Stimulated activated CD8-positive, alpha-beta memory T cell treated with anti-CD3 and anti-CD28 coated beads, Interleukin-15, amount 100 ng/mL, for 4 hours (primary cell): ENCODE measurements at places on chromosomes 3 and 15.

- no peak for DNase-seq
Measured at GRCh38 chr15:66498501-66499386, 1.2 kb upstream of the SNAPC5 start.

DNA sequence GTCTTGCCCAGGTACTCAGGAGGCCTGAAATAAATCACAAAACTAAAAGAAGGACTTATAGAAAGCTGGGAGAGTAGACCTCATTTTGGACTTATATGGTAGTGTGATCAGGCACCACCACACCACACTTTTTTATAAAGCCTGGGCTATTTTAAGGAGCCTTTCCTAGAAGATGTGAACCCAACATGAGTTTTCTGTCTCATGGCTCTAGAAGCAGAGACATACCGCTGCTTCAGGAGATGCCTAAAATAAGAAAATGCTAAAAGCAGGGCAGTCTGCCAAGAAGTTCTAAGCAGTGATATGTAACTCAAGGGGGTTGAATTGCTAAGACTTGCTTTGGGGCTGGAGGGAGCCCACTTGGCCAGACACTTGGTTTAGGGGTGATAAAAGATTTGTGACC lies 49.6 kb downstream of the SUMF1 start:
- DNase-seq, result no peak

DNA sequence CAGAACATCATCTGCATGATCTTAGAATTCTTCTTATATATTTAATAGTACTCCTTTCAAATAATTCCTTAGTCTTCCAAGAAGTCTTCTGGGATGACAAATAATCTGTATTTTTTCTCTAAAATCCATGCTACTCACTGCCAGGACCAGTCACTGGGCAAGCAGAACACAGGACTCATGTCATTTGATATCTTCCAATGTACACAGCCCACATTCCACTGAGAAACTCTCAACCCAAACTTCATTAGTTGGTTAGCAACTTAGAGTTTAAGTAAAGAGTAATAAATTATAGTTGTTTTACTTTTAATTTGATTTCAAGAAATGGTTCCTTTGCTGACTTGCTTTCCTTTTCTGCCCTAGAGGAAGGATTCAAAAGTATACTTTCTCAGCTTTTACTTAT lies 317.0 kb downstream of the VGLL3 start:
- no peak for DNase-seq

- DNase-seq, result no peak
Measured at GRCh38 chr15:98395974-98396610, 252.2 kb upstream of the IGF1R start.

- no peak for DNase-seq
Measured at GRCh38 chr3:17062736-17063135, 178.0 kb downstream of the PLCL2 start.
